ENCODE measurements at places on chromosomes 1 and 21.
A peak's percentile ranks its signal among the peaks of the same experiment; 100 is the strongest.

DNA sequence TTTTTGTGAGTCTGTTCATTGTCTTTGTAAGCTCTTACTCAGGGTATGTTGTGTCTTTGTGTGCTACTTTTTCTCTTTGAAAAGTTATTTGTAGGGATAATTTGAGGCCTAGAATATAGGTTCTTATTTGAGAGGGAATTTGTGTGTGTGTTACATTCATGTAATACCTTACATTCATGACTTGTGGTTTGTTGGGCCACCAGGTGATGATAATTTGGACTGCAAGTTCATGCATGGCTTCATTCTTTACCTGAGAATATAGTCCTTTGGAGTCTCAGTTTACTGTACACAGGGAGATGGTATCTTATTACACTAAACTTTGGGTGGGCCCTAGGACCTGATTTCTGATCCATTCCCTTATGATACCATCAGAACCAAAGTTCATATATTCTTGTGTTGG is 51.8 kb upstream of the FASLG start:
- DNase-seq, result no peak

- peak; percentile 20 for DNase-seq
These were observed 10.1 kb downstream of the VANGL2 start for GRCh38 chr1:160410406-160411005.

GRCh38 chr1:67740543-67740942 is 55.5 kb downstream of the GADD45A start:
- no peak for DNase-seq

GRCh38 chr1:94934551-94934950 is 7.6 kb upstream of the CNN3 start:
- DNase-seq, result no peak
